ENCODE measurements at places on chromosomes 11 and 22.

DNA sequence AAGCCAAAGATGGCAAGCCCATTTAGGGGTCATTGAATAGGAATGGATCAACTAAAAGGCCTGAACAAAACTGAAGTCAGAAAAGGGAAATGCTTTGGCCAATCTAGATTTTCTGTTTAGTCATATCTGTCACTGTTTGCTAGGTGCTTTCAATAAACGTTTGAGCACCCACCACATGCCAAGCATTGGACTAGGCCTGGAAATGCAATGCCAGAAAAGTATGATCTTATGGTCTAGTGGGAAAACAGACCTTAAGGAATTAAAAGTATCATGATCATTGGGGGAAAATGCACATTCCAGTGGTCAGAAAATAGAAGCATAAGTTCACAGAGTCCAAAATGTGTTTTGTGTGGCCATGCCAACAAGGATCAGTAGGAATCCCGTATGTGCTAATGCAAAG is 76.8 kb upstream of the BIRC3 start:
- no peak for DNase-seq

DNA sequence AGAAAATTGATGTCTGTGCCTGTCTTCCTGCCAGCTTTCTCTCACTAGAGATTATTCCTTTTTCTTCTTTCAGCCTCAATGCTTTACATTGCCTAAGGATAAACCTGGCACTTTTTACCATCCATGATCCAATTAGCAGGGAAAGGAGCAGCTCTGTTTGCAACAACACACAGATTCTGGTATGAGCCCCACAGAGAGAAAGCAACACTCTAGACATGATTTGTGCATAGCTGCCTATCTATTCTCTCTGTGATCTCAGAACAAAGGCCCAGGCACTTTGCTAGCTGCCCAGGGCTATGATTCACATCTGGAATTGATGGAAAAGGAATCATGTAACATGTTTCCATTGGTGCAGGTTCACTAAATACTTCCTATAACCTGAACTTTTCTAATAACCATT is 685.0 kb downstream of the ETS1 start:
- no peak for DNase-seq

GRCh38 chr22:17319546-17319945 is 49.7 kb upstream of the CECR2 start:
- no peak for DNase-seq

GRCh38 chr11:75160880-75161279 is 10.0 kb downstream of the SLCO2B1 start:
- no peak for DNase-seq

DNA sequence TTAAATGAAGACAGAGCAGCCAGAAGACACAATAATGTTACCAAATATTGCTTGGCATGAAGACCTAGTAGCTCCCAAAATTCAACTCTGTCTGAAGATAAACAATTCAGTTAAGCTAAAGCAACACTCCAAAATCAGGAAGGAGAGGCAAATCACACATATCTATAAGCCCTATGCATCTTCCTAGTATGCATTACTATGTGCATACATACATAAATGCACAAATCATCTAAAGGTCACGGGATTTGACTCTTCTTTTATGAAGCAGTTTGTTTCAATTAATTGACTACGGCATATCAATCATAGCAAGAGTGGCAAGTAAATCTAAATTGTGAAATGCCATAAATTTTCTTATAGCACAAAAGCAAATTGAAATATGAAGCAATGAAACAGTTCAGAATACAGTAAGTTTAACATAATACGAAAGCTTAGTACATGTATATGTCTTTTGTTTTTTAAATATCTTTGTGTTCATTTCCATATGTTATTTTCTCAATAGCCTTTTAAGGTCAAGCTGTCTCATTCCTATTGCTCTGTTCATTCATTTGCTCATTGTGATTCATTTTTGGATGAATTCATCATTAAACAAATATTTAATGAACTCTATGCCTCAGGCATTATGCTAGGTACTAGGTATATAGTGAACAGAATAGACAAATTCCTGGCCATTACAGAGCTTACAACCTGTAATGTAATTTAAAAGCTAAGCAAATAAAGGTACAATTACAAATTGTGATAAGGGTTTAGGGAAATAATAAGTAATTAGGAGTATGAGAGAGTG is 540.5 kb downstream of the DLG2 start:
- DNase-seq: no peak

GRCh38 chr11:7451952-7452494 is 33.3 kb upstream of the OLFML1 start:
- no peak for DNase-seq

DNA sequence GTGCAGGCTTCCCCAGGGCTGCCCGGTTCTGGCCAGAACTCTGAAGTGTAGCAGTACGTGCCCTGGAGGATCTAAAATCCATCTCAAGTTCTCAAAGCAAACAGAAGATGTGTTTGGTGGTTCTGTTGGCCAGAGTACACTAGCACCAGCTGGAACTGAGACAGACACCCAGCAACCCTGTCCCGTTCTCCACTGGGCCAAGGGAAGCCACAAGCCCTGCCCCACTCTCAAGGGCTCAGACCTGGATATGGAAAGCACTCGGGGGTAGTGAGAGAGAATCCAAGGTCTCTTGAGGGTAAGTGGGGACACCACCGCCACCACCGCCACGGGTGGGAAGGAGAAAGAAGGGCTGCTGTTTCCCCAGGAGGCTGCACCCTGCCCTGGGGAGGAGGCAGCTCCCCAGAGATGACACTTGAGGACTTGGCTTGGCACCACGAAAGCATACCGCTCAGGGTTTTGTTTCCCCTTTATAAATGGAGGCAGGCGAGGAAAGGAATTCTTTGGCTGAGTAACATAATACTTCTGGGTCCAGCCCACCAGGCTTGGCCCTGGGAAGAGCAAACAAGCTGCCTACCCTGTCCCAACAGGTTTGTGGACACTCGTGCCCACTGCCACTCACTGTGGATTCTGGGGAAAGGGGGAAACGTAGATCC is 56.1 kb upstream of the POU2AF1 start:
- DNase-seq: no peak

DNA sequence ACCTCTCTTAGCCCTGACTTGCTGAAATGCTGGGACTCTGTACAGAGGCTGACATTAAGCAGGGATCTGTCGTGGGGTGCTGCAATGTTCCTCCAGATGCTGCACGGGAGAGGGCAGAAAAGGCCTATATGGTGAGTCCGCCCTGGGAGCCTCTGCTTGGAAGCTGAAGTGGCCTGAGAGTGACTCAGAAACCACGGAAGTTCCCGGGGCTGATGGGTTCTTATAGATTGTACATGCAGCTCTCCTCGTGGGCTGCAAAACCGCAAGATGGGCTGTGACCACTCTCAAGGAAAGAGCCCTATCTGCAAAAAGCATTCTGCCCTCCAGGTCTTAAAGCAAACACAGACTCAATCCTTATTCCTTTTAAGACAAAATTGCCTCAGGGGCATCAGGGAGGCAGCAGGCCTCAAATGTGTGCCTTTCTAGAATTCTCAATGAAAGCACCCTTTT is 5.8 kb upstream of the SLC43A3 start:
- DNase-seq: no peak

DNA sequence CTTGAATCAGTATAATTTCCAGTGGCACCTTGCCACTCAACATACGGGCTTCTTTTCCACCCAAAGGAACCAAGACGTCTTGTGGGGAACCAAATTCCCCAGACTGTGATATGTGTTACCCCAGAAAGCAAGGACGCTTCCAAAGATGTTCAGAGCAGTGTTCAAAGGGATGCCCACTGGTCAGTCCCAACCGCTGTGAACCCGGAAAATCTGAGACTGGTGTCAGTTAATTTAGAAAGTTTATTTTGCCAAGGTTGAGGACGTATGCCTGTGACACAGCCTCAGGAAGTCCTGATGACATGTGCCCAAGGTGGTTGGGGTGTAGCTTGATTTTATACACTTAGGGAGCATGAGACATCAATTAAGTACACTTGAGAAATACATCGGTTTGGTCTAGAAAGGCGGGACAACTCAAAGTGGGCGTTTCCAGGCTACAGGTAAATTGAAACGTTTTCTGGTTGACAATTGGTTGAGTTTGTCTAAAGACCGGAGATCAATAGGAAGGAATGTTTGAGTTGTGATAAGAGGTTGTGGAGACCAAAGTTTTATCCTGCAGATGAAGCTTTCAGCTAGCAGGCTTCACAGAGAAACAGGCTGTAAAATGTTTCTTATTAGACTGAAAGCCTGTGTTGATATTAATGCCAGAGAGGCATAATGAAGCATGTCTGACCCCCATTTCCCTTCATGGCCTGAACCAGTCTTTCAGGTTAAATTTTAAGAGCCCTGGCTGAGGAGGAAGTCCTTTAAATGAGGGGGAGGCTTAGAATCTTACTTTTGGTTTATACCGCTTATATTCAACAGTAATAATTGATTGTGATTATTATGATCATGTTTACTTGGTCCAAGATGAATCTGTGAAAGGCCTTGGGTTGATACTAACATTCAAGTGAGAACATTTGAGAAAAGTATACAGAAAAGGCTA is 6.8 kb downstream of the APOL3 start:
- no peak for DNase-seq

All from activated T-cell treated with anti-CD3 and anti-CD28 coated beads for 4 hours (primary cell).